ENCODE measurements at places on chromosomes 4 and X.

DNA sequence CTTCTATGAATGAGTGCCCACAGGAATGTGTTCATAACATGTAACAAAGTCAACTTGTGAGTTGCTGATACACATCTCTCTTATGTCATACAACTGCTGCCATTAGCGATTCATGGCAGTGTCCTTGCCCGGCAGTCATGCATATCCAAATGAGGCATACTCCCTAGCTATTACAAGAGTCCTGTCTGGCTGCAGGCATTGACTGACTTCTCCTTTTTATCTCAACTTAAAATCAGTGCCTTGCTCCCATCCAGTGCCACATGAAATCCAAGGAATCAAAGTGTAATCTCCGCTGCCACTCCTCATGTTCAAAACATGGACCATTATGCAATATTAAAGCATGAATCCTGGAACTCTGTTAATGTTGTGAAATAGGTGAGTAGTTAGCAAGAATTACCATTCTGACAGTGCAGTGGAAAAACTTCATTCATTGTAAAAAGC is 348.9 kb upstream of the FTHL17 start:
- no peak for DNase-seq

DNA sequence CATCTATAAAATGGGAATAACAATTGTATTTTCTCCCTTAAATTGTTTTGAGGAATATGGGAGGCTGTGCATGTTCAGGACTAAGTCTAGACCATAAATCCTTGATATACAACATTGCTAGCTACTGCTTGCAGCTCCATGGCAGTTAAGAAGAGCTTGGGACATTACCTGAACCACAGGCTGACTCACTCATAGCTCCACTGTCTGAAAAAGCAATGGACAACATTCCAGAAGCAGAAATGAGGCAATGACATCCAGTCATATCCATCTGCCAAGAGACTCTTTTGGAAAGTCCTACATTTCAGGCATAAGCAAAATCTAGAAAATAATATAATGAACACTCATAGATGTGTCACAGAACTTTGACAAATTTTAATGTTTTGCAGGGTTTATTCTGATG is 167.3 kb upstream of the LEF1 start:
- DNase-seq = no peak

- DNase-seq = no peak
These were observed 248.9 kb upstream of the TTC29 start for GRCh38 chr4:147194604-147195003.

DNA sequence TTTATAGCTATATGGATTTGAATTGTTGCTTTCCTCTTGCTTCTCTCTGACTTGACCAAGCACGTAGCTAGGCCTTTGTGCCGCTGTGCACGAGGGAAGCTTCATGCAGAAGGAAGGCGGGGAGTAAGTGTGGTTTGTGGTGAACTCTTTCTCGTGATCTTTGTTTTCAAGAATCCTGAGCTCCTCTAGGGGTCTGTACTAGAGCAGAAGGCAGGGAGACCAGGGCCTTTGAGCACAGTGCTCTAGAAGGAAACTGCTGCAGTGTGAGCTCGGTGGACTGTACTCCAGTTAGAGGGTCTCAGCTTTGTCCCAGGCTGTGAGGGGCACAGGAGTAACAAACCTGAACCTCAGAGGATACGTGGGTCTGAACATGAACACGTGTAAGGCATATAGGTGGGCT is 49.0 kb downstream of the AGA start:
- no peak for DNase-seq

DNA sequence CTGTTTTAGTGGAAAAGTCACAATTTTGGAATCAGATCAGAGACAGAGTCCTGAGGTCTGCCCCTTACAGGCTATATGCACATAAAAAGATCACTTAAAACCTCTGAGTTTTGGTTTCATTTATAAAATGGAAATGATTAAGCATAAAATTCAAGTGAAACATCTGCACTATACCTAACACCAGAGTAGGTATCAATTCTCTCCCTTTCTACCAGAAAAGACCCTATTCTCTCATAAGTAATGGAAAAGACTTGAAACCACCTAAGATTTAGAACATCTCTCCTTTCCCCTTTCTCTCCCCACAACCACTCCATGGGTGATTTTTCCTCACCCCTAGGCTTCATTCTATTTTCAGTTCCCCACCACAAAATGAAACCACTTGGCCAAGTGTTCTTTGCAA is 907 bp downstream of the LHFPL1 start:
- no peak for DNase-seq

DNA sequence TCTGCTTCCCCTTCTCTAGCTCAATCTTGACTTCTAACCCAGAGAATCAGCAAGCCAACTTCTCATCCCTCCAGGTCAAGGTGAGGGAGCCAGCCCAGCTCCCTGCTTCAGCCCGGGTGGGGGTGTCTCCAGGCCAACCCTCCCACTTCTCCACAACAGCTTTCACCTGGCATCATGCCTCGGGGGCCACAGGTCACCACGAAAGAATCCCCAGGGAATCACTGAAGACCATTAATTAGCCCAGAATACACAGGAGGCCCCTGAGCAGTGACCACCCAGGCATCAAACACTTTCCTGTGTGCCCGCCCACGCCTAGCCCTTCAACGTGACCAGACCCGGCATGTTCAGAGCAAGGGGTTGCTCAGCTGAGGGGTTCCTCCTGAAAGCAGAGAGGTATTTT is 646.7 kb downstream of the BCOR start:
- no peak for DNase-seq

DNA sequence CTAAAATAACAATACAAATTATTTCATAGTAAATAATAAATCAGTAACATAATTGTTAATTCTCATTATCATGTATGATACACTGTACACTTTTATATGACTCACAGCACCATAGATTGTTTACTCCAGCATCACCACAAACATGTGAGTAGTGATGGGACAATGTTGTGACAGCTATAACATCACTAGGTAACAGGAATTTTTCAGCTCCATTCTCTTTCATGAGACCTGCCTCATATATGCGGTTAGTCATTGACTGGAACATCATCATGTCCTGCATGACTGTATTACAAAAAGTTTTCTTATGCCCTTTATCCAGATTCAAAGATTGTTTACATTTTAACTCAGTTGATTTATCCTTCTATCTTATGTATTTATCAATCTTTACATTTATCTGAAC is 1530.0 kb downstream of the PCDH18 start:
- no peak for DNase-seq

- no peak for DNase-seq
These were observed 104.3 kb upstream of the STK26 start for GRCh38 chrX:131918839-131919238.

GRCh38 chr4:59704616-59705015 is 1495.5 kb upstream of the ADGRL3 start:
- DNase-seq = no peak

GRCh38 chr4:113682730-113683537 is 78.6 kb downstream of the CAMK2D start:
- no peak for DNase-seq

- DNase-seq = no peak
These were observed 8.9 kb downstream of the SNX25 start for GRCh38 chr4:185218312-185218711.

DNA sequence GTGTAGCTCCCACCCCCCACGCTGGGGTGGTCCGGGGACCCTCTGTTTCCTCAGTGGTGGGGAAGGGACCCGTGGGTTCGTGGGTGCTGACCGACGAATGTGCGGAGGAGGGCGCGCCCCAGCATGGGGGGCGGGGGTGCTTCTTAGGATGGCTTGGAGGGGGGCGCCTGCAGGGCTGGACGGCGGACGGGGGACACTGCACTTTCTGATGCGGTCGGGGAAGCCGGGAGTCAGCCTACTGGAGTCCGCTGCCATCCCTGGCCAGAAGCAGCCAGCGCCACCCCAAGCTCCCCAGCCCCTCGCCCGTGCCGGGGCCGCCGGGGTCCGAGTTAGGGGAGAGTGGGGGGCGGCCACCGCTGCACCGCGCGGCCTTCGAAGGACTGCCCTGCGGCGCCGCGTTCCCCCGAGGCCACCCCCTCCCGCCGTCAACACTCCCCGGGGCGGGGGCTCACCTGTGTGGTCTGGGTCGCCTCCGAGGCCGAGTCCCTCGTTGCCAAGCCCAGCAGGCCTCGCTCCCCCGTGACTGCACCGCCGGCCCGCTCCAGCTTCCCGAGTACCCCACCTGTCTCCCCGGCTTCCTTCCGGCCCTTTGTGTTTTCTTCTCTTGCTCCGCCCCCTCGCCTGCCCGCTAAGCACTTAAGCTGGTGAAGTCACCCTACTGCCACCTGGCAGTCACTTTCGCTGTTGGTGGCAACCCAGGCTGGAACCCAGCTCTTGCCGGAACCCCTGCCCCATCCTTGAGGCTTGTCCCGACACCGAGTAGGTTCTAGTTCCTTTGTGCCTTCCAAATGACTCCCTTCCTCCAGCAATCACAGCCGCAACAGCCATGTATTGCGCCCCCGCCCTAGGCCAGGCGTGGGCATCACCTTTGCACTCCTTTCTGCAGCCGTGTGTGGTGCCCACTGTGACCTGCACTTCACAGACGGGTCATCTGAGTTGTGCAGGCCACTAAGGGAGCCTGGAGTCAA is at the start of gene OCIAD2:
Gene OCIAD2, minus strand, starts transcription at position 569 of the 968 bp plus-strand sequence. CDS start 2,225 bp downstream, outside the sequence.
- DNase-seq = peak; percentile 80

DNA sequence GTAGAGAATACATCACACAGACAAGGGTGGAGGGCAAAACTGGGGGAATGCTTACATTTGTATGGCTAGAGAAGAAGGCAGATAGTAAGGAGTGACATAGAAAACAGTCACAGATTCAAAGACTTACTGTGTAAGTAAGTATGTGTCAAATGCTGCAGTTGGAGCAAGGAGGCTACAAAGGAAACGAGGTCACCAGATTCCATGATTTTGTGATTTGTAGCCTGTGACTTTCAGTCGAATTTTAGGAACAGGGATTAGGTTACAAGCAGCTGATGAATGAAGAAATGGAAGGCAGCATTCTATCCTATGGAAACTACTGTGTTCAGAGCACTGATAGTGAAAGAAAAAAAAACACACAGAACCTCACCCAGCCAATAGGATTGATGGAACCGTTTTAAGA is 407.9 kb downstream of the IL15 start:
- no peak for DNase-seq

All from left lobe of liver (tissue), 2 donors.